Uterus (tissue), 4 donors: ENCODE measurements at places on chromosomes 1 and 21.

DNA sequence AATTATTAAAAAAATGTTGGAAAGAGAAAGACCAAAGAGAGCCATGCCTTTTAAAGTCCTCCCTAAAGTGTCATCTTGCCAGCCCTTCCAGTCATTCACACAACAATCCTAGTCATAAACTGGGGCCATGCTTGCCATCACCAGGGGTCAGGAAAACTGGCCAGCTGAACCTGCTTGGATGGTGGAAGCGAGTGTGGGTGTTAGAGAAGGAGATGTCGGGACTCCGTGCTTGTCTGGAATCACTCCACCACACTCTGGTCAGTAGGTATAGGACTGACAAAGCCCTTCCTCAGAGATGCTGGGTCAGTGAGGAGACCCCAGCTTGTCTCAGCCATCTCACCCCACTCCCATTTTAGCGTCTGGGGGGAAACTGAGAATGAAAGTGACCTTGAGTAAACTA, 3.3 kb upstream of the HAPLN2 start:
- DNase-seq: peak; percentile 60

DNA sequence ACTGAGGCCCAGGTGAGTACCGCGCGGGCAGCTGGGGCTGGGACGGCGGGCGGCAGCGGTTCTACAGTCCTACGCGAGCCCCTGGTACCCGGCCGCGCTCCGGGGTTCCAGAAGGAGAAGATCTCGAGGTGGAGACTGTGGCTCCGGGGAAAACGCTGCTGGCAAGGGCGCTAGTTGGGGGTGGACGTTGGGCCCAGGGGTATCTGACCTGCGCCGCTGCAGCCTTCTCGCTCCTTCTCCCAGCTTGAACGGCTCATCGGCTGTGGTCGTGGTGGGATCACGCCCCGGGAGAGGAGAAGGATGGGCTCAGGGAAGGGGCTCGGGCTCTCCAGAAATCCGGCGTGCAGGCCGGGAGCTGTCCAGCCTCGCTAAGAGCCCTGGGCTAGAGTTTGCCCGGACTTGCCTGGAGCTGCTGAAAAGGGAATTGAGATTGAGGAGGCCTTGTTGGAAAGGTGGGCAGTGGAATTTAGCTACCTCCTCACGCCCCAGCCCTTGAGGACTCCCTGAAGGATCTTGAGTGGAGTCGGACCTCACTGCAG, 1.1 kb upstream of the POU3F1 start:
- DNase-seq: no peak

- peak; percentile 45 for DNase-seq
Observed at GRCh38 chr1:27726173-27727044, 648 bp downstream of the FAM76A start.

DNA sequence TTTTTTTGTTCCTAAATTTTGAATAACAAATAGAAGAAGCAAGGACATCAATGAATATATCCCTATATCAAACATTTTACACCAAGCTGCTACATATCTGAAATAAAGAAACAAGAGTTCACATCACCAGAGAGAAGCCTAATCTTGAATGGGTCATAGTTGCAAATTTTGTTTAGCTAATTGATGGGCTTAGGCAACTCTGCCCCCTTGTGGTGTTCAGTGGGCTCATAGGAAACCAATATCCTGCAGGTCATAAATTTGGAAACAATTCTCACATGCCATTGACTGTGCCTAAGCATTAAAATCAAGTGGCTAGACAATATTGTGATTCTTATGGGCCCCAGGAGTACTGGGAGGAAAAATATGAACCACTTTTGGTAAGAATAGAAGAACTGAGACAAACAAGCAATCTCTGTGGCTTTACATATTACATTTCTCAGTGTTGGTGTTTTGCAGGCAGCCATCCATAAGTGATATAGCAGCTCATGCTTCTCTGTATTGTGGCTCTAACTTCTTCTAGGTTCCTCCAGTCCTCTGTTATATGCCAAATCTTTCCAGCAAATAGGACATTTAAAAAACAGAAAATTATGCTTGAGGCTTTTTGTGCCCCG, 1262.8 kb upstream of the PRMT6 start:
- no peak for DNase-seq

GRCh38 chr1:184487531-184488193, 100.8 kb downstream of the C1orf21 start:
- no peak for DNase-seq

GRCh38 chr1:2230781-2231531, 2.8 kb downstream of the SKI start:
- DNase-seq: peak; percentile 55

- no peak for DNase-seq
Observed at GRCh38 chr1:174358344-174358743, 89.4 kb upstream of the GPR52 start.

GRCh38 chr21:45279446-45280177, 8.1 kb downstream of the POFUT2 start:
- peak; percentile 5 for DNase-seq

GRCh38 chr1:111275780-111276433, 14.7 kb upstream of the CHIA start:
- no peak for DNase-seq

DNA sequence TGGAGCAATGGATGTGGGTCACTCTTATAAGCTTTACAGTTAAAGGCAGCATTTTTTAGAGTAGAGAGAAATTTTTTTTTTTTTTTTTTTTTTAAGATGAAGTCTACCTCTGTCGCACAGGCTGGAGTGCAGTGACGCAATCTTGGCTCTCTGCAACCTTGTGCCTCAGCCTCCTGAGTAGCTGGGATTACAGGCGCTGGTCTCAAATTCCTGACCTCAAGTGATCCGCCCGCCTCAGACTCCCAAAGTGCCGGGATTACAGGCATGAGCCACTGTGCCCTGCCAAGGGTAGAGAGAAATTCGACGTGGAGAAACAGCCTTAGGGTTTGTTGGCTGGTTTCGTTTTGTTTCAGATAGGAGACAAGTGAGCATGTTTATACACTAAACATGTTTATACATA, 594.2 kb upstream of the ADAMTS5 start:
- DNase-seq: no peak

DNA sequence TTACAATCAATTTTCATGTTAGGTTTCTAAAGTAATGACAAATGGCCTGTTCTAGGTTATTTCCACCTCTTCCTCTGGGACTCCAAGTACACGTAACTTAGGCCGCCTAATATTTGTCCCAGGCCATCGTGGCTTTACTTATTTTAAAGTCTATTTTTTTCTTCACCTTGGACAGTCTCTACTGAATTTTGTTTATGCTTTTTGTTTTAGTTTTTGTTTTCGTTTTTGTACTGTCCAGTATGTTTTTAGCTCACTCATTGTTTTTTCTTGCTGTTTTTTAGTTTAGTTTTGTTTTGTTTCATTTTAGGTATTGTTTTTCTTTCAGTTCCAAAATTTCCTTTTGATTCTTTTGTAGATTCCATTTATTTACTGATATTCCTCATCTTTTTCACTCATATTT, 187.7 kb upstream of the RNPC3 start:
- no peak for DNase-seq

DNA sequence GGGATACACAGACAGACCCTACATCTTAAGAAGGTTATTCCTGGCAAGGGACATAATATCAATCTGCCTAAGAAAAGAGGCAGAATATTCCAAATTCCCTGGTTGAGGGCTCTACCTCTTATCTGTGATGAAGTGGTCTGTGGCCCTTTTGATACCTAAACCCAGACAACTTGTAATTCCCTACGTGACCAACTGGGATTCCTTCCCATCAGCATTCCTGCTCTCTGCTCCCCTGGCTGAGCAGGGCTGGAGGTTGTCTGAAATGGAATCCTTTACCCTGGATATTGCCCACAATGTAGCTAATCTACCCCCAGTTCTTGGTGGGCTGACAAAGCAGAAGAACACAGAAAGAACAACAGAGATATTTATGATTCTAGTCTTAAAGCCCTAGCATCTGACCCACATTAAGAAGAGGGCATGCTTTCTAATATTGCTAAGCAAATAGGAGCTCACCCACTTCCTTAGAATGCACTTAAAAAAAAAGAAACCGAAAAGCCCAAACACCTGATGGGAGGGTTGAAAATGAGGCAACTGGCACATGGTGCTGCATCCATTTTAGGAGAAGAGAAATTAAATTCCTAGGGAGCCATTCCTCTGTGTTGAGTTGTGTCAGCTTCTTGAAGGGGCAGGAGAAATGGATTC, 36.8 kb downstream of the GADD45A start:
- no peak for DNase-seq

- DNase-seq: no peak
Observed at GRCh38 chr1:45383191-45383590, 43.0 kb upstream of the MUTYH start.

DNA sequence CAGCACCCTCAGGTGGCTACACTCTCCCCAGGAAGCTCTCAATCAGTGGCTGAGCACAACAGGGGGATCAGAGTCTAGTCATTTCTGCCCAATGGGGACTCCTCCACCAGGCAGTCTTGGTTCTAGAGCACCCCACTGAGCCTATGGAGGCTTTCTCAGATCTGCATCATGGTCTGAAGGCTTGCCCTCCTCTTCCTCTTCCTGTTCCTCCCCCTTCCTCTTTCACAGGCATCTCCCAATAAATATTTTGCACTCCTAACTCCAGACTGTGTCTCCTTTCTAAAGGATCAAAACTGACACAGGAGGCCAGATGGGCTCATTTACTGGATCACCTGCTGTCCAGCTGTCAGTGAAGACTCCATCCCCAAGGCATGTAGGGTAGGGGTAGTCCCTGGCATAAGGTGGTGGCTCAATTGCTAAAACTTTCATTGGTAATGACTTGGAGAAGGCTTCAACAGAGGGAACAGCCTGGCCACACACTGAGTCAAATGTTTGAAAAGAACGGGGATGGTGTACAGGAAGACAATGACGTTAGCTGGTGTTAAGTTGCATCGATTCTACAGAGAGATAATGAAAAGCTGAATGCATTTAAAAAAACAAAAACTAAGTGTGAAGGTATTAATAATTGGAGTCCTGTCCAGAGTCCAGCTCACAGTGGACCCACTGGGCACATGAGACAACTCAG, 84.2 kb upstream of the SLC2A1 start:
- no peak for DNase-seq

- no peak for DNase-seq
Observed at GRCh38 chr1:171310661-171311087, 3.3 kb upstream of the FMO4 start.

DNA sequence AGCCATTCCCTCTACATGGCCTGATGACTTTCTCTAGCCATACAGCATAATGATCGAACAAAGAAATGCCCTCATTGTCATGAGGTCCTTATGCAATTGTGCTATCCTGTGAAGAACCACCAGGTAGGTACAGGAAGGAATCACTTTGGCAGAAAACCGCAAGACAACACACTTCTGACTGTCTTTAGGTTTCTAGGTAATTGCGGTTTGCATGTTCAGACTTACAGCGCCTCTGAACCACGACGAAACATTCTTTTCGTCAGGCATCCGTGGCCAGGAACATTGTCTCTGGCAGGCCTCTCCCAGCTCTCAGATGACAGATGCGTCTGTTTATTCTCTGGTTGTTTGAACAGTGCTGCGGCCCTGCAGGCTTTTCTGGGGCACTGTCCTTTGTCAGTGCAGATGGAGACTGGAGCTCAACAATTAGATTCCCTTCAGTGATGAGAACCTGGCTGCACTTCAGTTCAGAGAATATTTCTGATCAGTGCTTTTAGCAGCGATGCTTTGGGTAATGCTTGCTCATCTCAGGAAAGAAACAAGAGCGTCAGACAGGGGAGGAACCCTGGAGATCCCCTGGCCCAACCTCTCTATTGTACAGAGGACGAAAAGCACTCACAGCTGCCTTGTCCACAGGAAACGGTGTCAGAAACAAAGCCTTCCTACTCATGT, 63.4 kb downstream of the B3GALT5 start:
- DNase-seq: no peak

- DNase-seq: no peak
Observed at GRCh38 chr1:235325139-235325538, 2.8 kb downstream of the ARID4B start.

DNA sequence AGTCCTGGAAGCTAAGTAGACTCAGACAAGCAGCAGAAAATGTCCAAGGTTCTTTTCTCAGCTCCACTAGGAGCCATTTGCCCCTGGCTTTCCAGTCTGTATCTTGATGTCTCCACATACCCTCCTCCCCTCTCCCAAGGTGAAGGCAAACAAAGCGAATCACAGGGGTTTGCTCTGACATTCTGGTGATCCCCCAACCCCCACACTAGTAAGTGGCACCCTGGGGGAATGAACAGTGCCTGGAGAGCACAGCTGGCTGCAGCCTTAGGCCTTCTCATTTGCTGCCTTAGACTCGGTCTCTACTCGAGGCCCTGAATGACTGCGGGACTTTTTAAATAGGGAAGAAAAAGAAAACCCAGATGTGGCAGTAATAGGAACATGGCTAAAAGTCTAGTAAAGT, 15.3 kb downstream of the ERI3 start:
- no peak for DNase-seq

- no peak for DNase-seq
Observed at GRCh38 chr1:201582705-201583442, 43.9 kb downstream of the NAV1 start.

GRCh38 chr1:7491818-7492173, 279.3 kb upstream of the VAMP3 start:
- DNase-seq: peak; percentile 38

DNA sequence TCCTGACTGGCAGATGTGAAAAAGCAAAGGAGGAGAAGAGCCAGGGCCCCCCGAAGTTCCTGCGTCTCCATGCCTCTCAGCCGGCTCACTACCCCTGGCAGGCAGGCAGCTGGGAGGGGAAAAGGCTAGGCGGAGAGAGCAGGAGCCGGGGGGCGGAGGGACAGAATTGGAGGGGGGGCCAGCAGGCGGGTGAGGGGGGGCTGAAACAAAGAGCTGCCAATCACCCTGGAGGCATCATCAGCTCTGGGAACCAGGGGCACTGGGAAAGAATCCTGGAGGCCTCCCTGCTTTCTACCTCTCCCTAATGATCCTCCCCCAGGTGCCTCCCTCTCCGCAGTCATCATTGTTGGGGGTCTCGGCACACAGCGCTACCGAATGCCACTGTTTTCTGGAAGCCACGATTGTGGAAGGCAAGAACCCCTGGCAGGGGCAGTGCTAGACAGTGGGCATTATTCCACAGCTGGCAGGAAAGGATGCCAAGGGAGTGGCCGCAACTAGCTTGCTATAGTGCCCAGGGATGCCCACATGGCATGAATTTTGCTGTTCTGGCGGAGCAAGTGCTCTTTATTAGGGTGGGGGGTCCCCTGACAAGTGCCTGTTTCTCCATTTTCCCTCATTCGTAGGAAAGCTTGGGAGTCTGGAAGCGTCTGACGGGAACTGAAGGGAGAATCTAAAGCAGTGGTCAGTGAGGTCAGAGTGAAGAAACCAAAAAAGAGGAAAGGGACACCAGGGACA, at the start of gene THBS3:
TSS of gene THBS3 (minus strand) at position 92 of the 735 bp plus-strand sequence. CDS start at position 71, 21 bp downstream.
- DNase-seq: peak; percentile 75

- DNase-seq: peak; percentile 22
Observed at GRCh38 chr1:1857096-1857703, 33.7 kb downstream of the GNB1 start.

GRCh38 chr1:118661769-118662320, 326.3 kb downstream of the TBX15 start:
- DNase-seq: no peak
